Fibroblast of skin of scalp (primary cell): ENCODE measurements at places on chromosomes 4 and X.
A peak's percentile ranks its signal among the peaks of the same experiment; 100 is the strongest.

DNA sequence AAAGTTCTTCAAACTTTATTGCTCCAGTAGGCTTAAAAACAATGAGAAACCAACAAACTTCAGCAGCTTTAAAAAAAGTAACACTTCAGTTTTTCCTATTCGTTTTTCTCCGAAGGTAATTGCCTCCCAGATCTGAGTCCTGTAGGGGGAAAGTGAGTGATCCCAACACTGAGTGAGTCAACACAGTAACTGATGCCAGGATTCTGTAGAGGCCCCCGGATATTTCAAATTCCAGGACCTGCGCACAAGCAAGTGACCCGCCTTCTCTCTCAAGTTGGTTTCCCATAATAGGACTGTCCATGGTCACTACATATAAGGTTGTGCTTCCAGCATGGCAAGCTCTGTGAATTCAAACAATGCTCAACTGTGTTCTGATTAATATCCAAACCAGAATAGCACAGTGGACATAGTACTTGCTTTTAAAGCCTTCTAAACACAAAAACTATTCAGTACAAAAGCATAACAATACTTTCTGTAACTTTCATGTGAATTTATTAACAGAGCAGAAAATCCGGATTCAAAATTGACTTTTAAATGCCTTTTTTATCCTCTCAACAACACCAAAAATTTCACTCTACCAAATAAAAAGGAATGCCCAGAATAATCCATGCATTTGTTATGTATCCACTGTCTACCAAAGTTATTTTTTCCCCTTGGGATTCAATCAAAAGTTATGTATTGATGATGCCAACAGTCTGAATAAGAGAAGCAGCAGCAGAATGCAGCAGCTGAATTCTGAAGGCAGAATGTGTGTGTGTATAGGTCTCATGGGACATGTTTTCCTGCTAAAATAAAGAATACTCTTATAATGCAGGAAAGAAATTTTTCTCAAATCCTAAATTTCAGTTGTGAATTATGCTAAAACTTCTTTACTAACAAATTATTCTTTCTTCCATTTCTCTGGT, at the start of gene DMD:
Gene DMD (minus strand): TSS at position 194 of the 905 bp plus-strand sequence. CDS start 237 bp downstream, outside the sequence.
- peak; percentile 82 for DNase-seq

- no peak for DNase-seq
Observed at GRCh38 chr4:162241857-162242256, 78.1 kb upstream of the FSTL5 start.

DNA sequence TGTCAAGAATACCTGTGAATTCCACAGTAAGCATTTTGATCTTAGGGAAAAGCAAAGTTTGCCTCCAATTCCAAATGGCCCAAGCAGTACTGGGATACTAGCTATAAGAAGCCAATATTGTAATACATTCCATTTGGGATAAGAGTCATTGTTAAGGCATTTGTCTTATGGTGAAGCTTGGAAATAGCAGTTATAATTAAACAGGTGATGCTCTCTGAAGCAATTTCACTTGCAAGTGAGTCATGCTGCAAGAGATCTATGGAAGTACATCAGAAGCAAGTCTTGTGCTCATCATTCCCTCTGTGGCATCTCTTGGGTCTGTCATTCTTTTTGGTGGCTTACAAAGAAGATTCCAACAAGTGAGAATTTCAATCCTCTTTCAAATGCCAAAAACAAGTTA, 386.4 kb upstream of the RPS6KA3 start:
- peak; percentile 27 for DNase-seq

DNA sequence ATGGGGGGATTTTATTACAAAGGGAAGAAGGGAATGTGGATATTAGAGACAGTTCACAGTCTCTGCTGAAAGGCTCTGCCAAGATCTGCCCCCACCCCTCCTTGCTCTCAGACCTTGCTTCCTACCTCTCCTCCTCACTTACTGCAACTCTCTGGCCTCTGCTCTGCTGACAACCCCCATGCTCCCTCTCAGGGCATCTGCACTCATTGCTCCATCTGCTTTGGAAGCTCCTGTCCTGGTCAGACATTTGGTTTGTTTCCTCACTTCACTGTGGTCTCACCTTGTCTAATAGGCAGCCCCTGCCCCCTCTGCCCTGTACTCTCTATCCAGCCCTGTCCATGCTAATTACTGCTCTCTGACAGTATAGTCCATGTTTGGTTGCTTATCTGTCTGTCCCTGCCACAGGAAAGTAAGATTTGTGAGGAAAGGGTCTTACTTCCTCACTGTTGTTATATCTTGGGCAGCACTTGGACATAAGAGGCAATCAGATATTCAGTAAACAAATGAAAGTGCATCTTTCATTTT, 189.3 kb downstream of the PTTG2 start:
- DNase-seq: no peak

- DNase-seq: no peak
Observed at GRCh38 chrX:35104626-35105025, 162.0 kb downstream of the FAM47B start.

DNA sequence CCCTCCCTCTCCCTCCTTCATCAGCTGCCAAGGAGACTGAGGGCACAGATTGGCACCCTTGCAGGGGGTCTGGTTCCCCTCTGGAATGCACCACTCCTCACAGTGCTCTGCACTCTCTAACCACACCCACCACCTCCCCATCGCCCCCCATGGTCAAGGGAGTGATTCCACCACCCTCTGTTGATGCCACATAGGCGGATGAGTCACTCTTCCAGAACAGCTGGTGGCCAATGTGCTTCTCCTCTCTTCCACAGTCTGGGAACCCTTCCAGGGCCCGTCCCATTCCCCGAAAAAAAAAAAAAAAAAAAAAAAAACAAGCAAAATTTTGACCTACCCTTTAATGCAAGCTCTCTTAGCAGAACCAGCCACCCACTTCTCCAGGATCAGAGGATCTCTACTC, 341.3 kb upstream of the KLF3 start:
- DNase-seq: peak; percentile 97

DNA sequence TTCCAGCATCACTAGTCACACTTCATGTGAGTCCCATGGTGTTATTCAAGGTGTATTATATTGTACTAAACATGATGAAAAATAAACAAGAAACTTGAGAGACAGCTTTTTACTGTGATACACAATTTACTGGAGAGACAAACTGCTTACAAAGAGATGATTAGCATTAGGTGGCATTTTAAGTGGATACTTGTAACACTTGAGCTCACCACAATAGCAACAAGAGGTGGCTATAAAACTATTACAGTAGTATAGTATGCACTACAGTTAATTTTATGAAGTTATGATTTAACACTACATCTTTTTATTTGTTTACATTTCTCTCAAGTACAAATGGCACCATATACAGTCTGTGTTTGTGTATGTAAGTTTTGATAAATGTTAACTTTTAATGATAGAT, 246.6 kb downstream of the PARM1 start:
- DNase-seq: no peak

DNA sequence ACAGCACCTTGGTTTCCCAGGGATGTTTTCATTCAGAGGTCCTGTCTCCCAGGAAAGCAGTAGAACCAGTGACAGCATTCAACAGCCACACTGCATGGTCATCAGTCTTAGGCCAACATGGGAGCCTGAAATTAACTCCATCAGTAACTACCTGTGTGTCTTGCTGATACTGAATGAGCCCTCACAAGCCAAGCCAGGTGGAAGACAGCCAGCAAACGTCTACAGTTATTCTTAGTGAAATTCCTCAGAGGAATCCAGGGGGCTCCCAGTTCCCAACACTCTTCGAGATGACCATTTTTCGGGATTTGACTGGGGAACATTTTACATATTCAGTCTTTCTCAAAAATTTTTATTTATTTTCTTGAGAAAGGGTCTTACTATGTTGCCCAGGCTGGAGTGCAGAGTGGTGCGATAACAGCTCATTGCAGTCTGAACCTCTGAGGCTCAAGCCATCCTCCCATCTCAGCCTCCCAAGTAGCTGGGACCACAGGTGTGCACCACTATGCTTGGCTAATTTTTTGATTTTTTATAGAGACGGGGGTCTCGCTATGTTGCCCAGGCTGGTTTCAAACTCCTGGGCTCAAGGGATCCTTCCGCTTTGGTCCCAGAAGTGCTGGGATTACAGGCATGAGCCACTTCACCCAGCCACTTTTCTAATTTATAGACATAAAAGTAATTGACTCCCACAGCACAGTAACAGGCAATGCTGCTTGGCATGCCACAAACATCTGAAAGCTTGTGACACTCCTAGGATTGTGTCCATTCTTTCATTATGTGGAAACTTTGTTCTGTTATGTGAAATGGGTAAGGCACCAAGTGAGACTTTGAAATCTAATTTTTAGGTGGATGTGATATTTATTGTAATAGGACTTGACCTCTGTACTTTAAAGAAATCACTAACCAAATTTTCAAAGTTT, 116.9 kb downstream of the SOWAHB start:
- DNase-seq: no peak

GRCh38 chr4:109733728-109734127, 3.9 kb upstream of the PLA2G12A start:
- DNase-seq: no peak

DNA sequence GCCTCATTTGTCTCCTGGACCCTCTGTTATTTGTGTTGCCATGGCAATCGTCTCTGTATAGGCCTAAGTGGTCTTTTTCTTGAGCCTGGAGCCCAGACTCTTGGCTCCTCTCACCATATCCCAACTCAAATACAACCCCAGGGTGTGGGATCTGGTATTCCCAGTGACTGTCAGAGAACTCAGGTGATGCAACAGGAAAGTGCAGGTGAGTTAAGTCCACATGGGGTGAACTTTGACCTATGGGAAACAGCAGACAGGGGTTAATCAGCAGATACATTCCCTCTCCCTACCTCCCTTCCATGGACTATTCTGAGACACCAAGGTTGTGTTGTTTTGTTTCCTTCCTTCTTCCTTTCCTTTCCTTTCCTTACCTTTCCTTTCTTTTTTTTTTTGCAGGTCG, 130.9 kb upstream of the RPS6KA3 start:
- DNase-seq: no peak

DNA sequence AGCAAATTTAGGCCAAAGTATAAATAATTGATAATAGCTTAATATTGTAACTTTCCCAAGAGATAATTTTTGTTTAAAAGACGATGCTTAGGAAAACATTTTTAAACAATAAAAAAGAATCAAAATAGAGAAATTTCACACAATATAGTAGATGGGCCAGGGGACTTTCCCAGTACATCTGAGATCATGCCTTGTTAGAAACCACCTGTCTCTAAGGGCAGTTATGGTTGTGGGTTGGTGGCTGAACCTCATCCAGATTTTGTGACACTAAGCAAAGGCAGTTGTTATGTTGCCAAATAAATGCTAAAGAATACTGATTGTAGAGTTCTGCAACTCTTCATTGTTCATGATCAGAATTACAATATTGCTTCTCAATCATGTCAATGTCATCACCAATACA, 270.6 kb downstream of the BANK1 start:
- no peak for DNase-seq

- no peak for DNase-seq
Observed at GRCh38 chrX:50893466-50893865, 17.1 kb upstream of the BMP15 start.

- no peak for DNase-seq
Observed at GRCh38 chrX:102745513-102745856, 24.9 kb downstream of the GPRASP3 start.

DNA sequence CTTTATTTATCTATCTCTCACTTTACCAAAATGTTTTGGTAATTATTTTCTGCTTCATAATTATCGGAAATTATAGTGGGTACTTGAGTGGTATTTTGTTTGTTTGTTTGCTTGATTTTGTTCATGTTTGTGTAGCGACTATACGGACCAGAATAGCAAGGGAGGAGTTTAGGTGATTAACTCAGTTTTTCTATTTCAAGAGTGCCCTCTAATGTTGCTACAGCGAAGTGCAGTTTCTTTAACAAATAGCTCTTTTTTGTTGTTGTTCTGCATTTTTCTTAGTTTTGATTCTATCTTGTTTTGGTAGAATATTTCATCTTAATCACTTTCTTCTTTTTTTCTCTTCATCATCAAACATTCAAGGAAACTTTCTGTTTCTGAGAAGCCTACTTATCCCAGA, 40.8 kb upstream of the QRFPR start:
- DNase-seq: no peak

DNA sequence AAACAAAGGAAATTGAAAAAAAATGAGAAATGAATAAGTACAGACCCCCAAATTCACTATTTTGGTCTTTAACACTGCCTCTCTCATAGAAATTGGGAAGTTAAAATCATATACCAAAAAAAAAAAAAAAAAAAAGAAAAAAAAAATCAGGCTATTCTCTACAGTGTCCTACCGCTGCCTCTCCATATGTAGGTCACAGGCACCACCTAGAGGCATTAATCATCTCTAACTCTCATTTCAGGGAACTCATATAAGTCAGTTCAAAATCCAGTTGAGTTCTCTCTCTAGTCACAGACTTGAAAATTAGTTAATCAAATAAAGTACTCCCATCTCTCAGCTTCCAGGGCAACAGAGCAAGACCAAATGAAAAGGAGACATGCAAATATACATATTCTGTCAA, 47.9 kb downstream of the COX18 start:
- DNase-seq: peak; percentile 46

GRCh38 chrX:12901486-12901885, 4.9 kb upstream of the TLR8 start:
- peak; percentile 35 for DNase-seq

- DNase-seq: no peak
Observed at GRCh38 chr4:10575414-10575813, 109.2 kb downstream of the CLNK start.

GRCh38 chr4:1229117-1229849, 19.6 kb downstream of the CTBP1 start:
- no peak for DNase-seq

DNA sequence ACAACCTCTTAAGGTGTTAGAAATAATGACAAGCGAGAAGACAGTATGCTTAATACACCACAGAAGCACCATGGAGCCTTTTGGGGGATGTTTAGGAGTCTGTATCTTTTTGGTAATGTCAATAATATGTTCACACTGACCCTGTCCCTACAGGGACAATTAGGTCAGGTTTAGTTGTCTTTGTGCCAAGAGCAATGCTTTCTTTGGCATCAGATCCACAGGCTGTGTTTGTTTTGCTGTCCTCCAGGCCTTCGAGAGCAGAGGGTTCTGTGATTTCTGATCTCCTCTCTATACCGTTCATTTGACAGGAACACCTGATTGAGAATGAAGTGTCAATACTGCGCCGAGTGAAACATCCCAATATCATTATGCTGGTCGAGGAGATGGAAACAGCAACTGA, 153.8 kb downstream of the DCLK2 start:
- DNase-seq: no peak

DNA sequence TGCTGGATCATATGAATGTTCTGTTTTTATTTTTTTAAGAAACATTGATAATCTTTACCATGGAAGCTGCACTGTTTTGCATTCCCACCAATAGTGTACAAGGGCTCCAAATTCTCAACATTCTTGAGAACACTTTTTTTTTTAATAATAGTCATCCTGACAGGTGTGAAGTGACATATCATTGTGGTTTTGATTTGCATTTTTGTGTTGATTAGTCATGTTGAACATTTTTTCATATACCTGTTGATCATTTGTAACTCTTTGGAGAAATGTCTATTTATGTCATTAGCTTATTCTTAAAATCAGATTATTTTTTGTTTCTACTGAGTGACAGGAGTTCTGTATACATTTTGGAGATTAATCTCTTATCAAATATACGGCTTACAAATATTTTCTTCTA, 408.5 kb downstream of the GLUD2 start:
- DNase-seq: no peak

GRCh38 chr4:16140879-16141249, 57.0 kb upstream of the PROM1 start:
- DNase-seq: peak; percentile 93
